ENCODE measurements at places on chromosomes 1 and 21.
A peak's percentile ranks its signal among the peaks of the same experiment; 100 is the strongest.

GRCh38 chr1:50570066-50570468 is 146.8 kb upstream of the DMRTA2 start:
- H3K27me3 ChIP-seq, result no peaks in the 10 kb centered on the region
- no peak overlapping the region for H3K27ac ChIP-seq
- no peak overlapping the region for H3K4me3 ChIP-seq
- peaks cover 36% of the 10 kb centered on the region for H3K36me3 ChIP-seq

DNA sequence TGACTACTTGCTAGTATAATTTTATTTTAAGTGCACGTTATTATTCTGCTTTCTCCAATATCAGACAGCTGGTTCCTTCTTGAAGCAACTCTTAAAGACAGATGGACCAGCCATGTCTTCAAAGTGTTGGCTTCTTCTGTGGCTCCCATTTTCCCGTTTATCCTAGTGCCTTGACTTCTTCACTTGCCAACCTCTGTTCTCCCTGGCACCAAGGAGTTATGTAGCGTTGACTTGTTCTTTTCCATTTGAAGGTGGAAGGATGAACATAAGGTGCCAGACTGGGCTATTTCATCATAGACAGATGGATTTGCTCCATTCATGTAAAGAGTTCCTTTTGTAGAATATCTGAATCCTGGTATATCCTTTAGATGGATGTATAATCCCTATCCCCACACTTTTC is 260.6 kb downstream of the DISC1 start:
- H3K4me1 ChIP-seq, result no peaks in the 10 kb centered on the region
- H3K4me3 ChIP-seq, result no peak overlapping the region
- no peak for DNase-seq
- H3K27ac ChIP-seq, result no peak overlapping the region
- H3K27me3 ChIP-seq, result no peaks in the 10 kb centered on the region
- no peaks in the 10 kb centered on the region for H3K36me3 ChIP-seq

DNA sequence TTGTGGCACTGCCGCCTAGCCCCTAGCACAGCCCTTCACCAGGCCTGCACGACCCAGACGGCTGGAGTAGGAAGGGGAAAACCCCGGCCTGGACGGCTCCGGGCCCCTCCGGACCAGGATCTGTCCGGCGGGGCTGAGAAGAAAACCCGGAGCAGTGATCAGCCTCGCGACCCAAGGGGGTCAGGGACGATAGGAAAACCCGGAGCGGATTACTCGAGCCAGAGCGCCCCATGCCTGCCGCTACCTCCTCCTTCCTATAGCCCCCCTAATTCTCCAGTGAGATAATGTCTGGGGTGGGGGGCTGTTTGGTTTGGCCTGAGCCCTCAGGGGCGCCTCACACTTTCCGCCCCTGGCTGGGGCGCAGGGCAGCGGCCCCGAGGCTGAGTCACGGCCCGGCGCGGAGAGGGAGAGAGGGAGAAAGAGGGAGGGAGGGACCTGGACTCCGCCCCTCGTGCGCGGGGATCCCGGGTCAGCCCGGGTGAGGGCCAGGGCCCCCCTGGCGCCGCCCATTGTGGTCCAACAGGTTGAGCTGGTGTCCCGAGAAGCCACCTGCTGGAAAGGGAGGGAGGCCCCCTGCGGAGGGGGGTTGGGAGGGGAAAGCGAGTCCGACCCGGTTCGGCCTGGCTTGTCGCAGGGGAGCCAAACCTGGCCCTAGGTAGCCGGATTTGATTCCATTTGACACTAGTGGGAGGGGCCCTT is 1.7 kb upstream of the ZBTB7B start:
- peaks cover 3% of the 10 kb centered on the region for H3K36me3 ChIP-seq
- H3K27me3 ChIP-seq, result no peaks in the 10 kb centered on the region
- peaks cover 36% of the 10 kb centered on the region for H3K4me1 ChIP-seq
- H3K27ac ChIP-seq, result peak overlapping the region; percentile 99
- H3K4me3 ChIP-seq, result peak overlapping the region; percentile 97

GRCh38 chr1:44377925-44378784 is 23.1 kb upstream of the ERI3 start:
- no peaks in the 10 kb centered on the region for H3K27me3 ChIP-seq
- H3K27ac ChIP-seq, result no peak overlapping the region
- H3K4me1 ChIP-seq, result no peaks in the 10 kb centered on the region
- H3K36me3 ChIP-seq, result no peaks in the 10 kb centered on the region
- H3K4me3 ChIP-seq, result no peak overlapping the region

DNA sequence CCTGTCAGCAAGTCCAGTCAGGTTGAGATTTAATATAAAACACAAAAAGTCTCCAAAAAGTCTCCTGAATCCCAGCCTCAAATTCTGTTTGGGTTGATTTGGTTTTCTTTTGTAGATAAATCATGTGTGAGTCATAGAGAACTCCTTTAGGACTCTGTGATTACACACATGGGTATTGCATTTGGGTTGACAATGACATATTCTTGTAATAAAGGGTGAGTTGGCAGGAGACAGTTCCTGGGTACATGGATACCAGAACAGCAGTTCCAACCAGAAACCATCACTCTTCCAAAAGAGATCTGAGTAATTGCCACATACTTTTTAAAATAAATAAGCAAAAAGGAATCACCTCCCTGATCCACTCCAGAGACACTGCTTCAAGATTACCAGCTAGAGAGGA is 8.9 kb downstream of the CR2 start:
- peaks cover 5% of the 10 kb centered on the region for H3K36me3 ChIP-seq
- H3K4me1 ChIP-seq, result peaks cover 10% of the 10 kb centered on the region
- H3K27ac ChIP-seq, result no peak overlapping the region
- no peaks in the 10 kb centered on the region for H3K27me3 ChIP-seq

DNA sequence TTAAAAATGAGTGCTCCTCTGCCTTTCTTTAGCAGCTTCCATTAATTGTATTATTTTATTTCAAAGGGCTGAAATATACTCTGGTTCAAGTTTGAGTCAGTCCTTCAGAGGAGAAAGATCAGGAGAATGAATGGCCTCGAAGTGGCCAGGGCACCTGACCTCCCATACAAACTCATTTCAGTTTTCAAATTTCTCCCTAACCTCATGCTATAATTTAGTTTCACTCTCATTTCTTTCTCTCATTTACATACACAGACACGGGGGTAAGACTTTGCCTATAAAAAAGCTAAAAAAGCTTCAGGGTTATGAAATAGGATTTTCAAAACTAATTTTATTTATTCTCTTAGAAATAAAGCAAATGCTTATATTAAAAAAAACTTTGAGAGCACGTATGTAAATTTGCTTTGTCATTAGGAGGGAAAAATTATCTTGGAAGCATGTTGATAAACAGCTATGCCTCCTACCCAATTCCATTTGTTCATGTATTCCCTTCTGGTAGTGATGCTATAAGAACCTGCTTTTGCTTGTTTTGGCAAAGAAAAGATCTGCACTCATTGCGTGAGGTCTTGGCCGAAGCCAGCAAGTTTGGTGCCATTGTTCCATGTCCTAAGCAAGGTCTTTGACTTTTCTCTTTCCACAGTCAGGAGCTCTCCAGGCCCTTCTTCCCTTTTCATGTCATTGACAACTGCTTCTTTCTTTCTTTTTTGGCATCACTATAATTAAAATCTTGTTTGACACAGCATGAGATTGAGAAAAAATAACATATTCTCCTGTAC is 80.4 kb upstream of the LRRC53 start:
- no peaks in the 10 kb centered on the region for H3K27me3 ChIP-seq
- no peak overlapping the region for H3K27ac ChIP-seq
- no peak overlapping the region for H3K4me3 ChIP-seq
- DNase-seq, result no peak

DNA sequence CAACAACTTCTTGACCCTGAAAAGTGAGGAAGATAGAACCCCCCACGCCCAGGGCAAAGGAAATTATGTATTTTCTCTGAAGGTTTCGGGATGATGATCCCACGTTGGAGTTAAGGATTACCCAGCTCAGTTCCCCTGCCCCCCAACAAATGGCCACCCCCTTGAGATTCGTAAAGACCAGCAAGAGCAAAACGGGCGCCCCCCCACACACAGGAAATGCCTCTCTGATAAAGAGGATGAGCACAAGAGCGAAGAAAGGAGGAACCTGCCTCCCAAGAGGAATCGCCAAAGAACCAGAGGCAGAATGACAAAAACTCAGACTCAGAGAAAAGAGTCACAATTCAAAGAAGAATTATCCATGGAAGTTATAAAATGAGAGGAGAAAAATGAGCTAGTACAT is 576.9 kb downstream of the MATN1 start:
- no peak overlapping the region for H3K27ac ChIP-seq
- H3K27me3 ChIP-seq, result peaks cover 27% of the 10 kb centered on the region
- no peak for DNase-seq
- no peaks in the 10 kb centered on the region for H3K36me3 ChIP-seq
- H3K4me1 ChIP-seq, result no peaks in the 10 kb centered on the region
- H3K4me3 ChIP-seq, result no peak overlapping the region

DNA sequence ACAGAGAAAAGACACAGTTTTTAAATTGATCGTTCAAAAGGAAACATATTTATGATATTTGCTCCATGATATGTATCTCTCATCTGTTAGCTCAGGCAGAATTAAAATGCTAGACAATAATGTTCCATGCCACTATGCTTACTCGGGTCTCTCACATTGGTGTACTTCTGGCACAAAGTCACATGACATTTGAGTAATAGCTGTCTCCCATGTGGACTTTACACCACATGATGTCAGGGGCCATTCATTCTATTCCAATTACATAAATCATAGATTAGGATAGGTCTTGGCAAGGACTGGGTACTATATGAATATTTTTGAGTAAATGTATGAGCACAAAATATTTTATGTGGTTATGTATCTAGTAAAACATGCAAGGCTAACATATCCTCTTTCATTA is 648.4 kb downstream of the PLA2G4A start:
- H3K27me3 ChIP-seq, result no peaks in the 10 kb centered on the region
- H3K4me1 ChIP-seq, result no peaks in the 10 kb centered on the region
- H3K27ac ChIP-seq, result no peak overlapping the region
- H3K4me3 ChIP-seq, result no peak overlapping the region

DNA sequence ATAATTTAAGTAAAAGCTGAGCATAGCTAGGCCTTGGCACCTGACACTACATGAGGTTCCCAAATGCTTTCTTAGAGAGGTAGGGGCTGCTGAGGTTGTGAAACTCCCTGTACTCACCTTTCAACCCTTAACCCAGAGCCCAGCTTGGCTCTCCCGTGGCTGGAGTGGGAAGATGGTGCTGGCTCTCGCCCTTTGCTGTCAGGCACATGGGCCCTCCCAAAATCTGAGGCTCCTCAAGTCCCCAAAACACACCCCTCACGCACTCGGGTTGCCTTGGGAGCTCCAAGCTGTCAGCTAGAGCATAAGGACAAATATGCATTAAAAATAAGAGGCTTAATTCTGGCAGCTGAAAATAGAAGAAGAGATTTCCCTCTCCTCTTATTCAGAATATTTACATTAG is 46.7 kb upstream of the PLPPR4 start:
- no peak for DNase-seq
- no peak overlapping the region for H3K4me3 ChIP-seq
- peaks cover 4% of the 10 kb centered on the region for H3K4me1 ChIP-seq
- H3K36me3 ChIP-seq, result no peaks in the 10 kb centered on the region
- H3K27me3 ChIP-seq, result no peaks in the 10 kb centered on the region
- no peak overlapping the region for H3K27ac ChIP-seq

DNA sequence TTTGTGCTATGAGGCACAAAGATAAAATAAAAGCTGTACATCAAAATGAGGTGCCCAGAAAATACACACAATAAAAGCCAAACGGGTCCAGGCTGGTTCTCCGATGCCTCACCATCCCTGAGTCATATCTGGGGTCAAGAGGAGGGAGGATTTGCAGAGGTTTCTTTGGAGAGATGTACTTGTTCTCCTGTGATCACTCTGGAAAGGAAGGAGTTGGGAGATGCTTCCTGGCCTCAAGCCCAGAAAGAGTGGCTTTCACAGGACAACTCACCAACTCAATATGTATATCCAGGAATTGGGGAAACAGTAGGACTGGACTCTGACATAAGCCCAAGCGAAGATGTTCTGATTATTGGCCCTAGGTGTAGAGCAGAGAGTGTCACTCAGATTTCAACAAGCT is 51.9 kb downstream of the DIPK1A start:
- peaks cover 26% of the 10 kb centered on the region for H3K36me3 ChIP-seq
- DNase-seq, result no peak
- no peak overlapping the region for H3K4me3 ChIP-seq

GRCh38 chr21:44637018-44637850 is at the start of gene KRTAP10-10:
KRTAP10-10 (plus strand) TSS chr21:44637356; CDS start chr21:44637418, 62 bp downstream.
- H3K36me3 ChIP-seq, result peaks cover 10% of the 10 kb centered on the region
- no peak for DNase-seq
- no peak within 1 kb of the TSS for H3K27ac ChIP-seq
- no peaks in the 10 kb centered on the region for H3K4me1 ChIP-seq
- H3K27me3 ChIP-seq, result peaks cover 50% of the 10 kb centered on the region
- H3K4me3 ChIP-seq, result no peak within 1 kb of the TSS

- H3K4me1 ChIP-seq, result peaks cover 21% of the 10 kb centered on the region
- no peaks in the 10 kb centered on the region for H3K27me3 ChIP-seq
- DNase-seq, result no peak
- no peak overlapping the region for H3K4me3 ChIP-seq
- H3K36me3 ChIP-seq, result peaks cover 21% of the 10 kb centered on the region
Measured at GRCh38 chr1:21157054-21157453, 19.6 kb downstream of the EIF4G3 start.

- no peak for DNase-seq
- H3K4me1 ChIP-seq, result no peaks in the 10 kb centered on the region
- no peak overlapping the region for H3K4me3 ChIP-seq
- H3K36me3 ChIP-seq, result no peaks in the 10 kb centered on the region
- no peaks in the 10 kb centered on the region for H3K27me3 ChIP-seq
Measured at GRCh38 chr1:78911956-78912880, 94.3 kb downstream of the ADGRL4 start.

- DNase-seq, result no peak
- no peak overlapping the region for H3K27ac ChIP-seq
- H3K27me3 ChIP-seq, result peaks cover 4% of the 10 kb centered on the region
- H3K36me3 ChIP-seq, result no peaks in the 10 kb centered on the region
Measured at GRCh38 chr1:207999972-208000371, 89.0 kb upstream of the CD34 start.

GRCh38 chr1:8497210-8497819 is 179.4 kb downstream of the SLC45A1 start:
- H3K27ac ChIP-seq, result peak overlapping the region; percentile 37
- H3K27me3 ChIP-seq, result no peaks in the 10 kb centered on the region
- H3K36me3 ChIP-seq, result peaks cover 30% of the 10 kb centered on the region
- peak overlapping the region; percentile 2 for H3K4me3 ChIP-seq

- H3K27me3 ChIP-seq, result no peaks in the 10 kb centered on the region
- H3K36me3 ChIP-seq, result no peaks in the 10 kb centered on the region
- H3K27ac ChIP-seq, result peak overlapping the region; percentile 7
- H3K4me1 ChIP-seq, result peaks cover 22% of the 10 kb centered on the region
- no peak overlapping the region for H3K4me3 ChIP-seq
Measured at GRCh38 chr1:117572546-117572945, 33.3 kb upstream of the TENT5C start.

GRCh38 chr21:36532769-36533467 is 53.0 kb upstream of the CLDN14 start:
- H3K27me3 ChIP-seq, result peaks cover 11% of the 10 kb centered on the region
- H3K4me3 ChIP-seq, result no peak overlapping the region
- no peak overlapping the region for H3K27ac ChIP-seq
- no peak for DNase-seq

DNA sequence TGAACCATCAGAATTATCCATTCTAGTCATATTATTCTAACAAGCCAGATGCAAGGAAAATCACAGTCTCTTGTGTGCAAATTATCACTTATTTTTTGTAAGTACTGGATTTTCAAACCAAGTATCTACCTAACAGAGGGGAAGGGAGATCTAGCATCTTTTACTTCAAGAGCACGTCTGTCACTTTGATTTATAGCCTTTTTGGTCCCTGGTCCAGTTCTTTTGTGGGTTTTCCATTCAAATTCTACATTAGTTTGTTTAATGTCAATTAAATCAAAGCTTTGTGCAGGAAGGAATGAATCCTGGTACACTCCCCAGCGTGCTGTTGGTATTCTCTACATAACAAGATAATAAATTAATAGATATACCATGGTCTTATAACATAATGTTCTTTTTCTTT is 43.6 kb downstream of the ERG start:
- DNase-seq, result no peak
- H3K4me1 ChIP-seq, result no peaks in the 10 kb centered on the region
- H3K27ac ChIP-seq, result no peak overlapping the region
